ENCODE measurements at places on chromosomes 1 and 21. TPM values are rescaled to one million over a fixed set of nuclear protein-coding genes. Genes with fewer than 3 reads are reported as not detected.

DNA sequence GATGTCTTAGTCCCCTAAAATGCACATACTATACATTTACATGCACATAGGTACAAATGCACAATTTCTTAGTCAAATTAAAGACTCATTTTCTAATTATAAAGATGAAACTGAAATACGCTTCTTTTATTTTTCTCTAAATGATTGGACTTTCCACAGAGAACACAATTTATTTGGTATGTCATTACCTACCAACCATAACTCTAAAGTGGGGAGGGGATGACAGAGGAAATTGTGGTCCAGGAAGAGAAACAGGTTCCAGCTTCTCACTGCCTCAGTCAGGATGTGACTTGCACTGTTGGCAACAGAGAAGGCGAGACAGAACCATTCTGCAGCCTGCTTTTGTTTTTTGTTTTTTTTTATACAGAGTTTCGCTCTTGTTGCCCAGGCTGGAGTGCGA lies 1189.2 kb downstream of the PLA2G4A start:
- no peak for DNase-seq

- DNase-seq: peak; percentile 29
These were observed 82.8 kb downstream of the WDR4 start for GRCh38 chr21:42796327-42797062.

The RHEX gene
- 2.4 TPM for total RNA-seq

GRCh38 chr1:195328681-195329080 lies 1279.6 kb downstream of the KCNT2 start:
- DNase-seq: no peak

The TMPRSS2 gene
- 5.6 TPM for total RNA-seq

- DNase-seq: no peak
These were observed 35.4 kb downstream of the RSPH1 start for GRCh38 chr21:42460391-42461184.

All from testis (tissue), 5 donors.